ENCODE measurements at places on chromosomes 5 and 9. TPM values are rescaled to one million over a fixed set of nuclear protein-coding genes. Genes with fewer than 3 reads are reported as not detected.

DNA sequence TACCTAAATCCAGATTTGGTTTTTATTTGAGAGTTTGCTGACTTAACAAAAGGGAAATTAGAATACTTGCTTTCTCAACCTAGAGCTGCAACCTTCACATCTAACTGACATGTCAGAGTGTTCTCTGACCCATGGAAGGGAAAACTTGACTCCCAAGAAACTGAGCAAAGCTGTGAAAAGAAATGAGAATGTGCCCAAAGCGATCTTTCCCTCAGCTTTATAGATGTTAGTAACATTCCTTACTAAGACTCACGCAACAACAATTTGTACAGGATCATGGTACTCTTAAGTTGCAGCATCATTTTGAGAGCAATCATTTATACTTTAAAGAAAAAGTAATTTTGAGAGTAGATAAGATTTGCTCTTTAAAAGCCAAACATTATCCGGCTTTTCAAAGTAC lies 117.0 kb upstream of the FBXL7 start:
- no peak overlapping the region for H3K4me3 ChIP-seq
- no peaks in the 10 kb centered on the region for H3K27me3 ChIP-seq
- no peak overlapping the region for H3K27ac ChIP-seq
- H3K36me3 ChIP-seq: no peaks in the 10 kb centered on the region
- no peaks in the 10 kb centered on the region for H3K4me1 ChIP-seq

DNA sequence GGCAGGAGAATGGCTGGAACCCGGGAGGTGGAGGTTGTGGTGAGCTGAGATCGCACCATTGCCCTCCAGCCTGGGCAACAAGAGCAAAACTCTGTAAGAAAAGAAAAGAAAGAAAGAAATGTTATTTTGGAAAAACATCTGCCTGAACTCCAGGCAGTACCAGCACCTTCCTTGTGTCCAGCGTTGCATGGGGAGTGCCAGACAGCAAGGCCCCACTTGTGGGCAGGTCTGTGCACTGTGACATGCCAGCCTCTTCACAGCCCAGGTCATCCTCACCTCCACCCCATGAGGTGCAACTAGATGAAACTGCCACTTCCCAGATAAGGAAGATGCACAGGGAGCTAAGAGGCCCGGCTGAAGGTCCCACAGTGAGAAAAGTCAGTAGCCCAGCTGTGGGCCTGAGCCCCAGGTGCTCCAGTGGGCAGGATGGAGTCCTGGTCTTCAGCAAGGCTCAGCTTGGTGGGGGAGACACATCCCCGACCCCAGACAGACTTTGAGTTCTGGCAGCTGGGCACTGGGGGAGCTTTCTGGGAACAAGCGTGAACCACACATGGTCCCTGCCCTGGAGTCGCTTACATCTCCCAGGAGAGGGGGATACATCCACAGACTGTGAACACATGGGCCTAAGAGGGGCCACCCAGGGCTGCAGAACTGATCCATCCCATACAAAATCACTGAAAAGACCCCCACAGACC lies 146.9 kb upstream of the IER5L start:
- no peaks in the 10 kb centered on the region for H3K27me3 ChIP-seq
- H3K4me1 ChIP-seq: peaks cover 8% of the 10 kb centered on the region
- no peak overlapping the region for H3K27ac ChIP-seq
- DNase-seq: no peak
- no peak overlapping the region for H3K4me3 ChIP-seq

DNA sequence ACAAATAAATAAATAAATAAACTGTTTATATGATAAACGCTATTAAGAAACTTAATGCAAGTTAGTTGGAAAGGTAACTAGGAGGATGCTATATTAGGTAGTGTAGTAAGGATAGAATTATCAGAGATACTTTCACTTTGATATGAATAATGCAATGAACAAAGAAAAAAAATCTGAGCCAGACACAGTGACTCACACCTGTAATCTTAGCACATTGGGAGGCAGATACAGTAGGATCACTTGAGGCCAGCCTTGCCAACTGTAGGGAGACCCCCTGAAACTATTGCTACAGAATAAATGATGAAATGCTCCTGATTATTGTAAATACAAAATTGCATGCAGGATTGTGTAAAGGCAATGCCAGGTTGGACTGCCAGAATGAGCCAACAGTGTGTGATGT lies 109.2 kb downstream of the ANXA2R start:
- peaks cover 11% of the 10 kb centered on the region for H3K36me3 ChIP-seq
- H3K27me3 ChIP-seq: no peaks in the 10 kb centered on the region
- peaks cover 21% of the 10 kb centered on the region for H3K4me1 ChIP-seq
- H3K27ac ChIP-seq: peak overlapping the region; percentile 86
- H3K4me3 ChIP-seq: no peak overlapping the region

- DNase-seq: no peak
- H3K36me3 ChIP-seq: no peaks in the 10 kb centered on the region
- H3K27ac ChIP-seq: no peak overlapping the region
- H3K4me3 ChIP-seq: no peak overlapping the region
These were observed 44.6 kb upstream of the SPDL1 start for GRCh38 chr5:169538944-169539343.

DNA sequence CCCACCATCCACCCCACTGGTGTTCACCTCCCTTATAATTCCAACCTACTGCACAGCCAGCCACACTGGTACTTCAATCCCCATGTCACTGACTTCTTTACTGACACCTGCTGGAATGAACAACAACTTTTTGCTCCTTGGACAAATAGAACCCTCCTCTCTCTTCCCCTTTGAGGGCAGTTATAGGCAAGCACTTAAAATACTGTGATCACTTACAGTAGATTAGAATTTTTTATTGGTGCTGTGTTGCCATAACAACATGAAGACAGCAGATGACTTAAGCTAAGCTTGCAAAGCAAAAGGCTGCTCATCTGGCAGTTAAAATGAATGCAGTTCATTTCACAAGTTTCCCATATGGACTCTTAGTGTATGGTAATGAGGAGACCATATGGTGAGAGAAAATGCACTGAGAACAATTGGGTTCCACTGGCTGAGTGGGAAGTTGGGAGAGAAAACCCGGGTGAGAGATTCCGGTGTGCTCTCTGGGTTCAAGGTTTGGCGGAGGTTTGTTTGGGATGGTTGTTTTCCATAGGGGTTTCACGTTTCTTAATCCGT lies 374.3 kb downstream of the EBF1 start:
- H3K27me3 ChIP-seq: peaks cover 29% of the 10 kb centered on the region
- no peak overlapping the region for H3K27ac ChIP-seq

DNA sequence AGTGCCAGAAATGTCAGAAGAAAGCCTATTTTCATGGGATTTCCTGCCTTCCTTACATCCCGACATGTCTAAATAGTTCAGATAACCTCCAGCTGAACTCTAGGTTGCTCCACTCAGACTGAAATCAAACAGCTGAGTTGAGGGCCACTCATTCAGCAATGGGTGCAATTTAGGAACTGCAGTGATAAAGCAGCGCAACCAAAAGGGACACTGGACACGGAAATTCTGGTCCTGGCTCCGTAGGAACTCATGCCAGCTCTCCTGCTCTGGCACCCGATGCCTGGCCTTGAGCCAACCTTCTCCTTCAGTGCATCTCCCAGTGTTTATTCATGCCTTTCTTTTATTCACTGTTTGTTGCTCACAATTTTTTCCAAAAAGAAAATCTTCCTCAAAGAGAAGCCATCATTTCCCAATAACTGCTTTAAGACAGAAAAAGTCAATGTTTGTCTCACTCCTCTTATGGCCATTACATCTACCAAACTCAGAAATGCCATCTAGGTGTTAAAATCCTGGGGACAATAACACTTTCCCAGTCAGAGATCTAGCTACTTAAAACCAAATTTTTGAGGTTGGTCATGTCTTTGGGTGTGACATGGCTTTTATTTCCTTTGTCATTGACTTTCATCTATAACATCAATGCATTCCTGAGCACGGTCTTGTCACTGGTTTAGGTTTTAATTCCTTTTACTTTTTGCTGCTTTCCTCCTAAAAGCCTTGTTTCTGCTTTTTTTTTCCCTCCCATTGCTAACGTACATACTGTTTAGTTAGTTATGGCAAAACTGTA lies 126.9 kb downstream of the PDE4D start:
- H3K27me3 ChIP-seq: no peaks in the 10 kb centered on the region
- peak overlapping the region; percentile 87 for H3K27ac ChIP-seq
- DNase-seq: peak; percentile 32

DNA sequence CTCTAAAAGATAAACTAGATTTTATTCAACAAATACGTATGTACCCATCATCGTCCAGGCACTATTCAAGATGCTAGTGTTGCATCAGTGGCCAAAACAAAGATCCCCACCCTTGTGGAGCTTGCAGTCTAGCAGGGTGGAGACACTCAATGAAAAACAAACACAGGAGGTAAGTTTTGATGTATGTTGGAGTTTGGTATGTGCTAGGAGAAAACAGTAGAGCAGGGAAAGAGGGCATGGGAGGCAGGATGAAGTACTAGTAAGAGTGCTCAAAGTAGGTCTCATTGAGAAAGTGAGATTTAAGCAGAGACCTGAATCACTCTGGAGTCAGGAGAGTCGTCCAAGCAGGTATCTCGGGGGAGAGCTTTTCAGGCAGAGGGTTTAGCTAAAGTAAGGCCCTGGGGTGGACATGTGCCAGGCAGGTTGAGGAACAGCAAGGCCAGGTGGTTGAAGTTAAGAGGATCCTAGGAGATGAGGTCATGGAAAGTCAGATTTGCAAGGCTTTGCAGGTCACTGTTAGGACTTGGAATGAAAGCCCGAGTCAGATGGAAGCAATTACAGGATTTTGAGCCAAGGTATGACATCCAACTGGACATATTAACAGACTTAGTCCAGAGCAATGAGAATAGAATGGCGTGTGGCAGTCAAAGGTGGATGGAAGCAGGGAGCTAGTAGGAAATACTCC lies 9.2 kb downstream of the SNX18 start:
- H3K4me3 ChIP-seq: no peak overlapping the region
- no peaks in the 10 kb centered on the region for H3K27me3 ChIP-seq
- no peak for DNase-seq
- peaks cover 5% of the 10 kb centered on the region for H3K36me3 ChIP-seq
- no peak overlapping the region for H3K27ac ChIP-seq
- H3K4me1 ChIP-seq: peaks cover 23% of the 10 kb centered on the region

GRCh38 chr5:172744123-172745104 lies 26.6 kb downstream of the DUSP1 start:
- H3K4me3 ChIP-seq: no peak overlapping the region
- H3K27ac ChIP-seq: peak overlapping the region; percentile 52
- H3K27me3 ChIP-seq: no peaks in the 10 kb centered on the region
- peaks cover 42% of the 10 kb centered on the region for H3K4me1 ChIP-seq
- peak; percentile 92 for DNase-seq

- H3K4me3 ChIP-seq: no peak overlapping the region
- H3K27ac ChIP-seq: no peak overlapping the region
- no peaks in the 10 kb centered on the region for H3K36me3 ChIP-seq
These were observed 461.8 kb upstream of the RIOK2 start for GRCh38 chr5:97644896-97645295.

Gene AQP7
- total RNA-seq: 1.2 TPM

Gene DMRT3
- not detected for total RNA-seq

Gene C6
- not detected for total RNA-seq

Gene CA9
- total RNA-seq: 0.76 TPM

Gene SVEP1
- total RNA-seq: 0.35 TPM

Gene ADAMTS6
- 1.2 TPM for total RNA-seq

Measured in Calu3 (cell line).